ENCODE measurements at places on chromosomes 2 and 18.

GRCh38 chr18:389658-390357 is 110.7 kb downstream of the COLEC12 start:
- no peak for DNase-seq

DNA sequence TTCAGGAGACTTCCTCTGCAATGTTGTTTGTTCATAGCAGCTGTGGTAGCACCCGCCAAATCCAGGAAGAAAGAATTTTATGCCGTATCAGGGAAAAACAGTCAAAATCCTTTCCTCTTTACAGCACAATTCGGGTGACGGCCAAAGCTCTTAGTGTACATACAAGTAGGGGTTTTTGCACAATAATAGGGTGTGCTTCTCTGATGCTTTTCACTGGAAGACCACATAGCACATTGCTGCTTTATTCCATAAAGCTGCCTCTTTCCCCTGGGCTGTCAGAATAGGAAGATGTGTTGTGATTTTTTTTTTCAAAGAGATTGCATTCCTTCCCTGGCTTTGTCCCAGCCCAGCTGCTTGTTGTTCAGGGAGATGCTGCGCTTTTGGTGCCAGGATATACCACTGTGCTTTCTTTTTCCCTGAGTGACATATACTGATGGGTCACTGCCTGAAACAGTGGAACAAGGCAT is 27.2 kb upstream of the LANCL1 start:
- no peak for DNase-seq

- no peak for DNase-seq
These were observed 89.5 kb downstream of the ACKR3 start for GRCh38 chr2:236658974-236659757.

DNA sequence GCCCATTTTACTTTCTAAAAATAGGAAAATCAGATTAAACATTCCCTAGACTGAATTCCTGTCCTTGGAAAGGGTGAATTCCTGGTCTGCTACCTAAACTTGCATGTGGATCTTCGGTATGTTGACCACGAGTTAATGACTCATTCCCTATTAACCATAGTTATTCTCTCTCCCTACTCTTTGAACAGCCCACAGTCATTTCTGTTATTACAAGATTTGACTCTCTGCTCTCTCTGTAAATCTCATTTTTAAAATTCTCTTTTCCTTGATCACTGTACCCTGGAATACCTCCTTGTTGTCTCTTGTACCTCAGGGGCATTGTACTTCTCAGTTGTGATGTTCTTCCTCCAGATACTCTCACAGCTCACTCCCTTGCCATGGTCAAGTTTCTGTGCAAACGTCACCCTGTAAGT is 92.0 kb upstream of the GULP1 start:
- DNase-seq: no peak

DNA sequence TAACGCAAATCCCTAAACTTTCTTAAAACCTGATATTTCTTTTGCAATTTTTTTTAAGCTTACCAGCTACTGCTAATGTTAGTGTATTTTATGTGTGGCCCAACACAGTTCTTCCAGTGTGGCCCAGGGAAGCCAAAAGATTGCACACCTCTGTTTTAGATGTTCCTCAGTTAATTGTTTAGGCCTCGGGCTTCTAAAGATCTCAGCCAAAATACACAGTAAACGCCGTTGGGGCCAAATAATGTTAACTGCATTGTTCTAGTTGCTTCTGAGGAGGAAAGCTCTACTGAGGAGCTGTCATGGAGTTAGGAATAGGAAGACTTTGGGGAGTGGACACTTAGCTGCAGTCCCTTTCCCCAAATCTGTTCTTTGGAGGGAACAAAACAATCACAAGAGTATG is 2.0 kb downstream of the HSPE1 start:
- DNase-seq: no peak

DNA sequence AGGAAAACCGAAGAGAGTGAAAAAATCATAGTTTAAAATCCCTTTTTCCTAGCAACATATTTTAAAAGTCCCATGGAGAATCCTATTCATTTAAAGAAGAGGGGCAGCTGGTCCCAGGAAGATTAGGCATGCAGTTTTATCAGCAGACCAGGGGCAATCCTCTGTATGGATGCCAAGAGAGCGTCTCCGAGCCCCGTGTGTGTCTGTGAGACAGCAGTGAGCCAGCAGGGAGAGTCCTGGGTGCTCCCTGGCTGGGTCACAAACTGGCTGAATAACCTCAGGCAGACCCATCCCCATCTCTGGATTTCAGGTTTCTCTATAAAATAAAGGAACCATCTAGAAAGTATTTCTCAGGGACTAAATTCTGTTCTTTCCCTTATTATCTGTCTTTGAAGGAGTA is 128.2 kb upstream of the RIOK3 start:
- no peak for DNase-seq

- no peak for DNase-seq
These were observed 43.1 kb downstream of the MAP4K4 start for GRCh38 chr2:101740555-101740964.
